ENCODE measurements at places on chromosomes 6 and 20.

GRCh38 chr6:143253586-143253985 lies 192.9 kb downstream of the AIG1 start:
- no peak for DNase-seq

DNA sequence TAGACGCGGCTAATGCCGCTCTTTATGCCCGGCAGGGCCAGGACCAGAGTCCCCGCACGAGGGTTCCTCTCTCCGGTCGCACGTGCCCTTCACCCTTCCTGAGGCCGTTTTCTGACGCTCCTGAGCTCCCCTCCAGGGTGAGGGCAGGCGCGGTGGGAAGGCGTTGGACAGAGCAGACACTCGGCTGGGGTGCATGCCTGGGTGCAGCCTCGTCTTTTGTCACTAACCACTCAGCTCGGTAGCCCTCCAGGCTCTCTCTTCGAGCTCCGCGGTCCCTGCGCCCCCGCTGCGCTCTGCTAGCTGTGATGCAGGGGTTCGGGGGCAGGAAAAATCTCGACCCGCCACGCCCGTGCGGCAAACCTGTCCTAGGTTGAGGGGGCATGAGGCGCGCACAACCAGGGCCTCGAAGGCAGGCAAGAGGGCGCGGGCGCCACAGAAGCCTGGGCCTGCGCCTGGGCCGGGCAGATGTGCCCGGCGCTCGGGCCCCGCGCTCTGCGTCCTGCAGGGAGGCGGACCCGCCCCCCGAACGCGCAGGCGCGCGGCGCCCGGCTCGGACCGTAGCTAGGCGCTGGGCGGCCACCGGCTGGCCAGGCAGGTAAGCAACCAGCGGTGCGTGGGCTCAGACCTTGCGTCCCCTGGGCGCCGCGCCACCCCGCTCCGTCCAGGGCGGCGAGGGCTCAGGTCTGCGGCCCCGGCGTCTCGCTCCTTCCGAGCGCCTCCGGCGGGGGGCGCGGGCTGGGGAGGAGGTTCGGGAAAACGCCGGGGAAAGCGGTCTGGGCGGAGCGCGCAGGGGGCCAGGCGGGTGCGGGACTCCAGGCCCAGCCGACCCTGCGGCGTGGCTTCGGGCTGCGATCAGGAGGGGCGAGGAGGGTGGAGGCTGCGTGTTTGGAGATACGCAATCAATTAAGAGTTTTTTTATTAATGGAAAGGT lies at the start of gene L3MBTL1:
TSS of gene L3MBTL1 (plus strand) at position 548 of the 931 bp plus-strand sequence. CDS start 5,807 bp downstream, outside the sequence.
- peak; percentile 13 for DNase-seq

- no peak for DNase-seq
Measured at GRCh38 chr20:30892541-30893345, 364.7 kb upstream of the DEFB115 start.

DNA sequence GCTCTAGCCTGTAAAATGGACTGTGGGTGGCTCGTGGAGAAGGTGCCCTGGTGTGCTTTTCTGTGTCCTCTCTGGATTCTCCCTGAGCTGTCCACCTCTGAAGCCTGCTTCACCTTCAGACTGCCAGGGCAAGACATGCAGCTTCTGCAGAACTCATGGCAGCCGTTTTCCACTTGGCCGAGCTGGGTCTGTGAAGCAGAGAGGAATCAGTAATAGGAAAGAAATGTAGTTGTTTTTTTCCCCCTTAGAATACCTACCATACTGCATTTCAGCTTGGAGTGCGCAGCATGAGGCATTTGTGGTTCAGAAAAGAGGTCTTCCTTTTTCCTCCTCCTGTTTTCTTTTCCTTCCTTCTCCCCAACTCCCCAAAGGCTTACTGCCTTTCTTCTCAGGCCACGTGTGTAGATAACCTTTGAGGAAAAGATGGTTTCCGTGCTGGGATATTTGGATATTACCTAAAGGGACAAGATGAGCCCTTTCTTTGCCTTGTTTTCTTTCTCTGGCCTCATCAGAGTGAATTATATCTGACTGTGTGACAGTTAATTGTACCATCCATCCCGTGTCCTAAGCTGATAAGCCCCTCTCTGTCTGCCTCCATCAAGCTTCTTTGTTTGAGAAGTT lies 39.4 kb downstream of the RREB1 start:
- no peak for DNase-seq

GRCh38 chr20:16301986-16302385 lies 271.3 kb downstream of the KIF16B start:
- no peak for DNase-seq

DNA sequence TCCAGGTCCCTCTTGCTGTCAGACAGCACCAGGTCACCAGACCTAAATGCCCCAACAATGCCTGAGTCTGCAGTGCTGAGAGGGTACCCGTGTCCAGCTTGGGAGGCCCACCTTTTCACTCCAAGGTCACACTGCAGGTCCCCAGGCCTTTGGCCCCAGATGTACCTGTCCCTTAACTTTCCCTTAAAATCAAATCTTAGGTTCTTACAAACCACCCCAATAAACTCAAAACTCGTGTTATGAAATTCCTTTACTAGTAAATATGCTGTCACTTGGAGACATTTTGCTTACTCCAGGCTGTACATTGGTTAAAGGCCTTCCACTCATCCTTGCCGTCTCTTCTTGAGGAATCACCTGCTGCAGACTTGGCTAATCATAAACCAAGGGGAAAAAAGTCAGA lies 165.7 kb upstream of the RREB1 start:
- DNase-seq, result no peak
